ENCODE measurements at places on chromosomes 5 and 9. TPM values are rescaled to one million over a fixed set of nuclear protein-coding genes. Genes with fewer than 3 reads are reported as not detected.

The COL27A1 gene
- 1.1 TPM for total RNA-seq

The CDH9 gene
- total RNA-seq = not detected

The PTPRD gene
- total RNA-seq = 1.8 TPM

The ERGIC1 gene
- total RNA-seq = 57.9 TPM

The SLC25A2 gene
- under 0.01 TPM for total RNA-seq

The ANP32B gene
- 5.8 TPM for total RNA-seq

The PCDHGC5 gene
- total RNA-seq = 0.51 TPM

The STK32A gene
- 0.25 TPM for total RNA-seq

The CDC23 gene
- total RNA-seq = 28.5 TPM

The GARNL3 gene
- total RNA-seq = 2.3 TPM

The MEIKIN gene
- total RNA-seq = not detected
